ENCODE measurements at places on chromosomes 16 and 17. TPM values are rescaled to one million over a fixed set of nuclear protein-coding genes. Genes with fewer than 3 reads are reported as not detected.

GRCh38 chr17:62626719-62627218 lies 701 bp upstream of the MRC2 start:
- DNase-seq: no peak

DNA sequence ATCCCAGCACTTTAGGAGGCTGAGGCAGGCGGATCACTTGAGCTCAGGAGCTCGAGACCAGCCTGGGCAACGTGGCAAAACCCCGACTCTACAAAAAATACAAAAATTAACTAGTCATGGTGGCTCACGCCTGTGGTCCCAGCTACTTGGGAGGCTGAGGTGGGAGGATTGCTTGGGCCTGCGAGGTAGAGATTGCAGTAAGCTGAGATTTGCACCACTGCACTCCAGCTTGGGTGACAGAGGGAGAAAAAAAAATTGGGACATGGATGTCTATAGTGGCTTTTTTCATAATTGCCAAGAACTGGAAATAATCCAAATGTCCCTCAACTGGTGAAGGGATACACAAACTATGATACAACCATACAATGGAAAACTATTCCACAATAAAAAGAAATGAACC lies 28.6 kb downstream of the OSBPL7 start:
- DNase-seq: no peak

DNA sequence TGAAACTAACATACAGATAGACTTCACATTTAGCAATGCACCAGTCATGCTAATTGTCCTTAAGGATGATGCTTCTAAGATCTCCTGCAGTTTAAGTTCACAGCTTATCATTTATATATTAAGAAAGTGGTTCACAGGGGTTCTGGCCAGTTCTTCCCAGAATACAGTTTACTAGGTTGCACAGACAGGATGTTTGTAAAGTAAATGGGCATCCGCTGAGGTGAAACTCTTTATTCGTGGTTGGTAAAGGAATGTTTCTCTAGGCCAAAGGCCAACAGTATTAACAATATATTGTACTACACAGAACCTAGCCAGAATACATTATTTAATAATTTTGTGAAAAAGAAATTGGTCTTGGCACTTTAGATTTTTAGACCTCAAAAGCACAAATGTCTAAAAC lies 1427.3 kb downstream of the CDH8 start:
- DNase-seq: no peak

The NPIPA3 gene
- 2.9 TPM for total RNA-seq

The ZNF385C gene
- total RNA-seq: not detected

The DERL2 gene
- total RNA-seq: 85.0 TPM

The HNF1B gene
- total RNA-seq: not detected

DNA sequence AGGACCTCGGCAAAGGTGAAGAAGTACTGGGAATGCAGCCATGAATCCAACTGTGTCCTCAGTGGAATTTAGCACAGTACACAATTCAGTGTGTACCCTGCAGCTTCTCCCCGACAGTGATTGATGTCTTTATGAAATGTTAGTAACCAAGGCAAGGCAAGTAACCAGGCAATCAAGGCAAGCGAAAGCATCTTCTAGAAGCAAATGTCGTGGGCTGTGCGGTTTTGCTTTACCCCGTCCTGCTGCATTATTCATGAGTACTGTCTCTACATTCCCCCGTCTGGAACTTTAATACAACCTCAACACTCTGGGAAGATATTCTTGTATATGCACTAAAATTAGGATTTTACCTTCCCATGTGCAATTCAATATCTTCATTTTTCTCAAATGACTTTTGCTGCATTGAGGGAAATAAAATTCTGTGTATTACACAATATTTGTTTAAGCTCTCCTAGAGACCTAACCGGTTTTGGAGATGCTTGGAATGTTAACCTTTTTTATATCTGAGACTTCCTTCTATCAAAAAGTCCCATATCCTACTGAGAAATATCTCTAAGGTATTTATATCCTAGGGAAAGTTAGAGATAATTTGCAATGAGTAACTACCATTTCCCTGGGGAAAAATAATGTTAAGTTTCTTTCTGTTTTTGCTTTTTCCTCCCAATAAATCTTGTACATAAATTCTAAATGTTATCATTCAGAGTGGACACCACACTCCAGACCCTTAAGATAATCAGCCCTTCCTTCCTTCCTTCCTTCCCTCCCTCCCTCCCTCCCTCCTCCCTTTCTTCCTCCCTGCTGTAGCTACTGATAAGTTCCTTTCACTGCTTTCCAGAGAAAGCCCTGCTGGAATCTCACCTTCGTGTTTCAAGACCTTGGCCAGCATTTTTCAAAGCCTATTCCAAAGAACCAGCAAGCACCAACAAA lies 51.9 kb upstream of the ADORA2B start:
- no peak for DNase-seq

GRCh38 chr17:72916991-72917390 lies 175.5 kb downstream of the SLC39A11 start:
- DNase-seq: no peak

DNA sequence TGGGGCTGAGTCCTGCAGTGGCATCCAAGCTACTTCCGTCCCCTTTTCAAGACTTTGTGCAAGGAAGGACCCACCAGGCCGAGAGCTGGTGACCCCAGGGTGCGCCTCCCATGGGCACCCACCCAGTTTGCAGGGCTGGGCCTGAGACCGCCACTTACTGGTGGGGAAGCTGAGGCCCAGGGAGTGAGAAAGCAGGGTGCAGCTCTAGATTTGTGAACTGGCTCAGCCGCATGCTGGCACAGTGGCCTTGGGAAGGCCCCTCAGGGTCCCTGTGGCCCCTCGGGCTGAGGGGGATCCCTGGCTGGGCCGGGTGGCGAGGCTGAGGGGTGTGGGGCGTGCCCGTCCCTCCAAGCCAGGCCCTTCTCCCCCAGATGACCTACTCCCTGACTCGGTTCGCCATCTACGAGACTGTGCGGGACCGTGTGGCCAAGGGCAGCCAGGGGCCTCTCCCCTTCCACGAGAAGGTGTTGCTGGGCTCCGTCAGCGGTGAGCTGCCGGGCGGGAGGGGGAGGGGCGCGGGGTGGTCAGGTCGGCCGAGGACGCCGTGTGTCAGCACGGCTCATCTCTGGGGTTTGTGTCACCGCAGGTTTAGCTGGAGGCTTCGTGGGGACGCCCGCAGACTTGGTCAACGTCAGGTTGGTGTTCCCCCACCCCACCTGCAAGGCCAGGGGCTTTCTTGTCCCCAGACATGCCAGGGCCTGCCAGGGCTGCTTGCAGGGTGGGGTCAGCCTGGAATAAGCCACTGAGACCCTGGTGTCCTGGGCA lies 3.2 kb downstream of the SLC25A10 start:
- no peak for DNase-seq

DNA sequence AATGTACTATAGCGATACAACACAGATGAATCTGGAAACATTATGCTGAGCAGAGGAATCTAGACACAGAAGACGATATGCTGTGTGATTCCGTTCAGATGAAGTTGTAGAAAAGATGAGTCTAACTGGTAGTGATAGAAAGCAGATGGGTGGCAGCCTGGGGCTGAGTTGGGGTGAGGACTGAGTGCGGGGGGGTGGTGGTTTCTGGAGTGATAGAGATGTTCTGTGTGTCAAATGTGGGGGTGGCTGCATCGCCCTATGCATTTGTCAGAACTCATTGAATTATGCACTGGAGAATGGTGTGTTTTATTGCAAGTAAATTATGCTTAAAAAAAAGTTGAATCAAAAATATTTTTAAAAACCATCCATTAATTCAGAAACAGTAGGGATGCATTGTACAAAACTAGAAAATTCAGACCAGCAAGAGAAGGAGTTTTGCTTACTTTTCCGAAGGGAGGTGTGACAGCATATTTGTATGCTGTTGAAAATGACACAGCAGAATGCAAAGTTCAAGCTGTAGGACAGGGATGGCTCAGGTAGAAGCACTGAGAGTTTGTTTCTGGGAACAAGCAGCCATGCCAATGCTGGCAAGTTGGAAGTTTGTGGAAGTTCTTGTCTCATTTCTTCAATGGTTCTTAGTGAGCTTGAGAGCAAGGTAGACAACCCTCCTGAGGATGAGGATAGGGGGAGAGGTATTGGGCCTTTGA lies 13.0 kb upstream of the DRG2 start:
- DNase-seq: no peak

The SERPINF2 gene
- 0.19 TPM for total RNA-seq

DNA sequence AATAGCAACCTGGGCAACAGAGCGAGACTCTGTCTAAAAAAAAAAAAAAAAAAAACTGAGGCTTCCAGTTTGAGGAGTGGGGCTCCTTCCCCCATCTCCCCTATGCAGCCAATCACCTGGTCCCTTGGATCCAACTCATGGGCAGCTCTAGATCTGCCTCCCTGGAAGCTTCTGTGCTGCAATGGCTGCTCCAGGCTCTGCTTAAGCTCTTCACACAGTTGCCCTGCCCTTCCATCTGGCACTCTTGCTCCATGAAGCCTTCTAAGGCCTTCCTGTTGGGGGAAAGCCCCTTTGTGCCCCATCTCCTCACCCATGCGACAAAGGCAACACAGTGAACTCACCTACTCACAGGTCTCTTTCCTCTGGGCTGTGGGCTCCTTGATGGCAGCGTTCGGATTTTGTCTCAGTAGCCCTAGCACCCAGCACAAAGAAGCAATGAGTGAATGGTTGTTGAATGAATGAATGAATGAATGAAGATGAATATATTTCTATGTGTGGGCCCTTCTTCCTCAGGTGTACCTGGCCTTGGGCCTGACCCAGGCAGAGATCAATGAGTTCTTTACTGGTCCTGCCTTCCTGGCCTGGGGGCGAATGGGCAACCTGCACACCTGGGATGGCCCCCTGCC lies 1.9 kb downstream of the NAGLU start:
- DNase-seq: no peak

The KRT33B gene
- not detected for total RNA-seq

GRCh38 chr16:1088295-1089170 lies 7.5 kb downstream of the C1QTNF8 start:
- no peak for DNase-seq

The AMFR gene
- 59.8 TPM for total RNA-seq

- DNase-seq: no peak
These were observed 12.5 kb upstream of the TMIGD1 start for GRCh38 chr17:30346221-30346795.

- DNase-seq: peak; percentile 44
These were observed 522 bp downstream of the NAGS start for GRCh38 chr17:44004761-44005526.

GRCh38 chr16:81595629-81596292 lies 151.2 kb downstream of the CMIP start:
- DNase-seq: no peak

- DNase-seq: no peak
These were observed 78.6 kb downstream of the CDK5R1 start for GRCh38 chr17:32565401-32565800.

GRCh38 chr17:49456183-49456965 lies 38.7 kb upstream of the NGFR start:
- no peak for DNase-seq

- peak; percentile 88 for DNase-seq
These were observed 64.2 kb downstream of the PITPNC1 start for GRCh38 chr17:67441052-67441895.

- no peak for DNase-seq
These were observed 20.6 kb upstream of the ADGRG1 start for GRCh38 chr16:57607676-57608461.

DNA sequence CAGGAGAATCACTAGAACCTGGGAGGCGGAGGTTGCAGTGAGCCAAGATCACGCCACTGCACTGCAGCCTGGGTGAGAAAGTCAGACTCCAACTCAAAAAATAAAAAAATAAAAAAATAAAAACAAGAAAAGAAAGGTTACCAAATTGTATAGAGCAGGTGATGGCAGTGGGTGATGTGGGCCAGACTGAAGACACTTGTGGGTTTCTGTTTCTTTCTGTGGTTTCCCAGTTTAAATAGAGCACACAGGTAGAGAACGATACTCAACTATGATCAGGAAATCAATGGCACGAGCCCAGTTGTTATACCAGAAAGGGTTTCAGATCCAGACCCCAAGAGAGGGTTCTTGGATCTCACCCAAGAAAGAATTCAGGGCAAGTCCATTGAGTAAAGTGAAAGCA lies 32.6 kb downstream of the NUBP1 start:
- peak; percentile 9 for DNase-seq

The TERB1 gene
- total RNA-seq: 0.83 TPM
